Stimulated activated CD4-positive, alpha-beta T cell treated with anti-CD3 and anti-CD28 coated beads, Interleukin-12 subunit alpha, Interleukin-12 subunit beta, amount 100 ng/mL, for 48 hours (primary cell): ENCODE measurements at places on chromosomes 12 and 14.

DNA sequence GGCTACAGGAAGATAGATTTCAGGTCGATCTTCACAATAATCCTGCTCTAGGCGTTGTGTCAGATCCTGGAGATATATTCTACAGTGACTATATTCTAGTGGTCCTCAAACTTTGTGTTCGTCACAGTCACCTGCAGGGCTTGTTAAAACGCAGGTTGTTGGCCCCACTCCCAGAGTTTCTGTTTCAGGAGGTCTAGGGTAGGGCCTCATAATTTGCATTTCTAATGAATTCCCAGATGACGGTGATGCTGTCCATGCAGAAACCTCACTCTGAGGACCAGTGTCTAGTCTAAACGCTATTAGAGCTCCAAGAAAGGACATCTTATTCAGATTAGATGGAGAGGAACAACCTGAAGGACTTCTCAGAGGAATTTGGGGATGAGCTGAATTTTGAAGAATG is 13.2 kb upstream of the SLC6A13 start:
- DNase-seq = no peak

GRCh38 chr14:96131836-96132235 is 72.8 kb upstream of the BDKRB2 start:
- DNase-seq = no peak

DNA sequence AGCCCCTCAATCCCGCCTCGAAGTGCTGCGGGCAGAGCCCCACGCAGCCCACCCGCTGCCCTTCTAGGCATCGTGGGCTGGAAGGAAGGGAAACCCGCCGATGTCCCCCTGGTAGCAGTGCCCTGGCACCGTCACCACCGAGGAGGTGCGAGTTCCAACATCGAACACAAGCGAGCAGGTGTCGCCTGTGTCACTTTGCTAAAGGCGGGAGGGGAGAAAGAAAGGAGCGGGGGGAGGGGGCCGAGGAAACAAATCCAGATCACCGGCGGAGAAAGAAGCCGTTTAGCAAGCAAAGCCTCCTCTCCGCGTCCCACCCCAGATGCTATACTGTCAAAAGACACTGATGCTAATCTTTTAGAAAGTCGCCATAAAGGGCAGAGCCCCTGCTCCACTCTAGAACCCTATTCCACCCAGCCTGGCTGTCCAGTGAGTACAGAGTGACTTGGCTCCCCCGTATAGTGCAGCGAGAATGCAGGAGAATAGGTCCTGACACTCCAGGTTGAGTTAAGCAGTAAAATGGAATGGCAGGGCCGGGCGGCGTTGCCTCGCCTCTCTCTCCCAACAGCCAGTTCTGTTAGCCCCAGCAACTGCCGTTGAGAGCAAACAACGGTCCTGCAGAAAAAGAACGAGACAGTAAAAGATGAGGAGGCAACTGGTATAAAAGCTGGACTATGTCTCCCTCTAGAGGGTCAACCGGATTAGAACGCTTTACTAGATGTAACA is 67.9 kb upstream of the USP15 start:
- no peak for DNase-seq

- no peak for DNase-seq
Observed at GRCh38 chr12:6942331-6942665, 1.3 kb upstream of the RNU7-1 start.

- no peak for DNase-seq
Observed at GRCh38 chr12:132398386-132398991, 69.1 kb upstream of the GALNT9 start.

- no peak for DNase-seq
Observed at GRCh38 chr12:3361146-3361545, 129.9 kb upstream of the PRMT8 start.

GRCh38 chr14:68444449-68445168 is 348.3 kb downstream of the ZFP36L1 start:
- no peak for DNase-seq
